ENCODE measurements at places on chromosomes 3 and 15.

DNA sequence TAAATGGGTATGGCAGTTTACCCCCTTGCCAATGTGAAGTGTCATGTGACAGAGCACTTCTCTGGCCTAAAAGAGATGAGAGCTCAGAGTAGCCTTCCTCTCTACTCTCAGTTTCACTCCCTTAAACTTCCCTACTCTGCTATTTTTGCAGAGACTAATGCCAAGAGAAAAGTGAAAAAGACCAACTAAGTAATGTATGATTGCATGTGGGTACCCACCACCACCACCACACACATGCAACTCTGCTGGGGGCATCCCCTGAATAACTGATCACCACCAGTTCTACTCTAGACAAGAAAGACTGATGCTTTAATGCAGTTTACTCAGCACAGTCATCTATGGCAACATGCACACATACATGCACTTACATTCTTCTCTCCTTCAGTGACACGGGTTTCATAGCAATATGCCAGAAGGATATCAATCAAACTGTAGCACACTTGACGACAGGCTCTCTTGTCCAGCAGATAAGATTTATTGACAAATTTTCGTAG lies 31.3 kb downstream of the SHQ1 start:
- no peak for DNase-seq

GRCh38 chr3:48352546-48352945 lies 19.1 kb upstream of the SPINK8 start:
- DNase-seq, result no peak

DNA sequence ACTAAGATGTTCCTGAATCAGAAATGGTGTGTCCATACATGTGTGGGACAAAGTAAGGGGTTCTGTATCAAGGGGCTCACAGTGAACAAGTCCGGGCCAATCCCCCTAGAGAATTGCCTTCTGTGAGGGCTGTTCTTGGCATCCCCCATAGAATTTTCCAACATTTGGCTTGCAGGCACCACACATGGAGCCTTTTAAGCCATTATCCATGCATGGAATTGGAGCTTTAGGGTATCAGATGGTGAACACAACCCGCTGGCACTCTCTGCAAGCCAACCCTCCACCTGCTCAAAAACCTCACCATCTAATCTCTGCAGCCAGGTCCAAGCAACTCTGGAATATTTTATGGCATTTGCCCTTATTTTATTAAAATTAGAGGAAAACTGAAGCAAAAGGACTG lies 278.7 kb downstream of the ERC2 start:
- DNase-seq, result no peak

DNA sequence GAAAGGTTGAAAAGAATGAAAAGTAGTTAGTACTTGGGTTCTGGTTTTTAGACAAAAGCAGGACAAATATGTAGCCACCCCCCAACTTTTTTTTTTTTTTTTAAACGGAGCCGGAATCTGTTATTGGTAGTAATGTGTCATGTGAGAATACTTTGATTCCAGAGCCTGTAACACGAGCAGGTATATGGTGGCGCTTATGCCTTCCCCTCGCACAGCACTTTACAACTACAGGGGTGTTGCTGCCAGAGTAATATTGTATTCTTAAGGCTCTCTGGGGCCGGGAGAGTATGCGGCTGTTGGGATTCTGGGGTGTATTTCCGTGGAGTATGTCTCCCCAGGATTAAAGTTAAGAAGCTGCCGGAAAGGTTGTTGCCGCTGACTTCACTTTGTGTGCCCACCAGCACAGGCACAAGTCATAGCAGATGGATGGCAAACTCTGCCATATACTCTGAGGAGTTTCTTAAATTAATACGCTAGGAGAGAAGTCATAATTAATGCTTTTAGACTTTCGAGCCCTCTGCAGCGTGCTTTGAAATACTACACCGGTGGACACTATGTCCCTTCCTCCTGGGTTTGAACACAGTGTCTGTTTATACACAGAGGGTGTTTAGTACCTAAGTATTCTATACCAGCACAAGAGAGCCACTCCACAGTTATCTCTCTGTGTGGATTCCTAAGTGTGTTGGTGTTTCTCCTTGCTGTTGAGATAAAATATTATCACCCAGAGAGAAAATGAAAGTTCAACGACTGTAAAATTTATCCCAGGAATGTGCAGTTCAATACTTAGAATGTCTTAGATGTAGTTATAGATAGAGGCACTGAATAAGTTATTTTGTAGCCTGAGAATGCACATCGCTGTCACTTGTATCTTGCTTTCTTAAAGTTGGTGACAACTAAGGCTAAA lies 1.4 kb downstream of the MBNL1 start:
- no peak for DNase-seq

GRCh38 chr3:110184536-110184935 lies 847.2 kb upstream of the DPPA4 start:
- no peak for DNase-seq

GRCh38 chr15:55239440-55240124 lies 42.8 kb upstream of the RSL24D1 start:
- DNase-seq, result no peak

DNA sequence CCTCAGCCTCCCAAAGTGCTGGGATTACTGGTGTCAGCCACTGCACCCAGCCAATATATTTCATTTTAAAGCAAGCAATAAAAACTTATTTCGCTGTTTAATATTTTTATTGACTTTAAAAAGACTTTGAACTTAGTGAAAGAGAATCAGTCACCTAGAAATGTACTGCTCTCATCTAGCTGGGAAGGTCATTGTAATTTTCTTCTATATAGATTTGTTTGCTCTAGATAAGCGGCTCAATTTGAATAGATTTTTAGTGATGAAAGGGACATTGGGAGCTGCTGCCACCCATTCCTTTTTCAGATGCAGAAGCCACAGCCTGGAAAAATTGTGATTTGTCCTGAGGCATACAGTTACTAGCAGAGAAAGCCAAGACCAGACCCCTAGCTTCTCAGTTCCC lies 40.1 kb downstream of the CAPN7 start:
- no peak for DNase-seq

DNA sequence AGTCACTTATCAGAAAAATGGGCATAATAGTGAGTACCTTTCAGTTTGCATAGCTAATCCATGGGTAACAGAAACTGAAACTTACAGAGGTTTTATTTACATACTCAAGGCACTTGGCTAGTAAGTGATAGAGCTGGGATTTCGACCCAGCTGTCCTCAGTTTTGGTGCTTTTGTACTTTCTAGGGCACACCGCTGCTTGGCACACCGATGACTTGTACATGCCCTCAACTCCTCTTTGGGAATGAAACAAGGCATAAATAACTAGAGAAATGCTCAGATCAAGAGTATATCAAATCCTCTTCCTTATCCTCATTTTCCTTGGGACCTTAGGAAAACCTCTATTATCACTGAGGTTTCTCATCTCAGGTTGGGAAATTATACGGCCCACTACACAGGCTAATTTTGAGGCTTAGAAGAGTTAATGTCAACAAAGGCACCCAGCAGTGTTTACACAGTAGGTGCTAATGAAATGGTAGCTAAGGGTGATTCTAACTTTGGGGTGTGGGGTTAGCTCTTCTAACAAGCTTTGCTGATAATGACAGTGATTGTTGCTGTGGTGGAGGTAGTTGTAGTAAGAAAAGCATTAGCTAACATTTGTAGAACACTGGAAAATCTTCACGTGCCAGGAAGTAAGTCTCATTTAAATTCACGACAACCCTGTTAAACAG lies 20.3 kb upstream of the DGKG start:
- no peak for DNase-seq

DNA sequence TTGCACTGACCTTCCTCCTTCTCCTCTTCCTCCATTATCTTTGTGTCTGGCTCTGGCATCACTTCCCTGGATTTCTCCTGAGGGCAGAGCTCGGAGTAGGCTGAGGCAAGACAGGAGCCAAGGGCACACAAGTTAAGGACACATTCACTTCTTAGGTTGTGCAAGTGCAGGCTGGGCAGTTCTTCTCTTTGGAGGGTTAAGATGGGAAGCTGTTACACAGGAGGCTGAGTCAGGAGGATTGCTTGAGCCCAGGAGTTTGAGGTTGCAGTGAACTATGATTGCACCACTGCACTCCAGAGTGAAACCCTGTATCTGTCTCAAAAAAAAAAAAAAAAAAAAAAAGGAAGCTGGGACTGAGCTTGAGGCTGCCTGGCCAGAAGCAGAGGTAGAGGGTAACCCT lies 176.2 kb upstream of the ANKRD28 start:
- no peak for DNase-seq

DNA sequence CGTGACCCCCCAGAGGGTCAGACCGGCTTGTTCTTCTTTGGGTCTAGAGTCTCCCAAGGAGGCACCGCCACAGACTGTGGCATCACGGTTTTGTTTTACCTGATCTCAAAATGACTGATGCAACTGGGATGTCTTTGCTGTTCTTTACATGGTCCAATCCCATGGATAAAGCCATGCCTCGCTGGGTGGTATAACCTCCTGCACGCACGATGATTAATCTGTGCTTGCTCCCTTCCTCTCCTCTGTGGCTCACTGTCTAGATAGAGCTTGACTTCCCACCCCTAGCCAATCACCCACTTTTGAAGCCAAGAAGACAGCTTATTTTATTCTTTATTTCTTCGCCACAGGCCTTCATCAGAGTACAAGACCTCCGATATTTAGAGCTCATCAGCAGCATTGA lies 36.6 kb upstream of the RHO start:
- no peak for DNase-seq

- no peak for DNase-seq
Measured at GRCh38 chr15:92954002-92954401, 53.9 kb downstream of the CHD2 start.
